ENCODE measurements at places on chromosomes 7 and 10.
A peak's percentile ranks its signal among the peaks of the same experiment; 100 is the strongest.

DNA sequence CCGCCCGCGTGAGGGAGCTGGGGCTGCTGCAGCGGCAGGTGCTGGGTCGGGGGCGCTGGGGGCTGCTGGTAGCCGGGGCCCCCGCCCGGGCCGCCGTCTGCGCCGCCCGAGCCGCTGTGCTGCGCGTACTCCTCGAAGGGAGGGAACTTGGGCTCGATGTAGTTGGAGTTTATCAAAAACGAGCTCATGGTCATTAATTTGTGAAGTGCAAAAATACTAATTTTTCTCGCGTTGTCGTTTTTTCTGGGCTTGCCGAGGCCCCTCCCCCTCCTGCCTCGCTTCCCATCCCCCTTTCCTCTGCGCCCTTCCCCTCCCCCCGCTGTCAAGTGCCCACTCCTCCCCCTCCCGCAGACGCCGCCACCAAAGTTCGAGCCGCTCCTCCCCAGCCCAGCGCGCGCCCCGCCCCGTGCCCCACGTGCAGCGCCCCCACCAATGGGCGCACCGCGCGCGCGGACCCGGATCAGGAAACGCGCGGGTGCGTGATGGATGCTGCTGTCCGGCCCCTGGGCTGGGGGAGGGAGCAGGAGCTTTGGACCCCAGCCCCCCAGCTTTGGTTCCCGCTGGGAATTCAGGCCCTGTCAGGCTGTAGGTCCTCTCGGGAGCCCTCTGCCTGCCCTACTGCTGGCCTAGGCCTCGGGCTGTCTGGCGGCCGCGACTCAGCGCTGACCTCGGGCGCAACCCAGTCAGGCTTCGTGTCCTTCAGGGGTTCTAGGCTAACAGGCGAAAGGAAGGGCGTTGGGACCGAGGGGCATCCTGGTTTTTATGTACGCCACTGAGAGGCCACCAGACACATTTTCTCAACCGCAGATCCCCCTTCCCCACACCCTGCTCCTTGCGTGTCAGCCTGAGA lies at the start of gene HOXA4:
TSS of gene HOXA4 (minus strand) at position 218 of the 850 bp plus-strand sequence. CDS start at position 194, 24 bp downstream.
- DNase-seq: peak; percentile 92

DNA sequence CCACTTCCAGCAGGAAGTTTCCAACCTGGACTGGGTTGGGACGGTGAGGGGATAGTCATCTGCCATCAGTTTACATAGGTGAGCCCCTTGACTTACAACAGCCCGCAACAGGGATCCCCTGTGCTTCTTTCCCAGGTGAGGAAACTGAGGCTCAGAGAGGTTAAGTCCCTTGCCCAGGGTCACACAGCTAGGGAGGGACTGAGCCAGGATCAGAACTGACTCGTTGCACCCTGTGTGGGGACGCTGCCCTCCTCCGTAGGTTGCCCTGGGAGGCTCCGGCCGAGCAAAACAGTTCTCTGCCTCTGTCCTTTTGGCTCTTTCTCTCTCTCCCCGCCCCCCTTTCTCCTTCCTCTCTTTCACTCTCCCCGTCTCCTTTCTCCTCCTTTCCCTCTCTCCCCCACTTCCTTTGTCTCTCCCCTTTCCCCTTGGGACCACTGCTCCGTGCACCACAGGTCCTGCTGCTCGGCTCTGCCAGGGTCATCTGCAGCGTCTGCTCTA lies 117.4 kb upstream of the PPIF start:
- no peak for DNase-seq

GRCh38 chr10:77420947-77421523 lies 216.6 kb downstream of the KCNMA1 start:
- no peak for DNase-seq

- no peak for DNase-seq
These were observed 97.7 kb upstream of the FAM204A start for GRCh38 chr10:118439824-118440223.

GRCh38 chr10:42951486-42952251 lies 125.2 kb upstream of the RET start:
- DNase-seq: peak; percentile 30

GRCh38 chr10:84537447-84537931 lies 209.1 kb downstream of the CCSER2 start:
- DNase-seq: peak; percentile 68

- no peak for DNase-seq
These were observed 227.2 kb downstream of the NSUN6 start for GRCh38 chr10:18424200-18424599.

DNA sequence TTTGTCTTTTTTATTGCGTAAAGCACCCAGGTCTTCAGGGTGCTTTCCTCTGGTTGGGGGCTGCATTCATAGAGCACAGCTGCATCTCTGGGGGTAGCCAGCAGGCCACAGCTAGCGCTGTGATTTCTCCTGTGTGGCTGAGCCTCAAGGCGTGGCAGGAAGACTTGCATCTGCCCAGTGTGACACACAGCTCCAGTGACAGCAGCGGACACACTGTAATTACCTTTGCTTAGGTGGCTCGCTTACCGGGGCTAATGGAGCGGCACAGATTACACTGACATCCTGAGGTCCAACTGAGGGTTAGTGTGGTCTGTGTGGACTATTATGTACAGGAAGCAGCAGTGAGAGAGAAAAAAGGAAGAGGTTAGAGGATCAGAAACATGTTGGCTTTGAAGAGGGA lies 27.1 kb downstream of the ABCB4 start:
- peak; percentile 26 for DNase-seq

- DNase-seq: no peak
These were observed 139.8 kb upstream of the LYZL2 start for GRCh38 chr10:30769361-30769760.

GRCh38 chr10:24360282-24361127 lies 151.6 kb downstream of the KIAA1217 start:
- DNase-seq: peak; percentile 72

DNA sequence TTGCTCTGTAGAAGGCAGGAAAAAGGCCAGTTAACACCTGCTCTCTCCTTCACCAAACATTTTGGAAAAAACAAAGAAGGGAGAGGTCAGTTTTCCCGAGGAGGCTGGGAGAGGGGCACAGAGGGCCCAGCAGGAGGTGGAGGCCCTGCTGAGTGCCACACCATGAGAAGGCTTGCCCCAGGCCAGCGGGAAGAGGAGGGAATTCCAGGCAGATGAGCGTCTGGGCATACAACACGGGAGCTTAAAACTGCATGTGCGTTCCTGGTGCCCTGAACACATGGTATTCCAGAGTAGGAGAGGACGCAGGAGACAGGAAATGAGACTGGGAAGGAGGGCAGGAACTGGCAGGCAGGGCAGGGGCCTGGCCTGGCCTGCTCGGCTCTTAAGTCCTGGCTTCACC lies 182.4 kb downstream of the CCDC3 start:
- DNase-seq: no peak

DNA sequence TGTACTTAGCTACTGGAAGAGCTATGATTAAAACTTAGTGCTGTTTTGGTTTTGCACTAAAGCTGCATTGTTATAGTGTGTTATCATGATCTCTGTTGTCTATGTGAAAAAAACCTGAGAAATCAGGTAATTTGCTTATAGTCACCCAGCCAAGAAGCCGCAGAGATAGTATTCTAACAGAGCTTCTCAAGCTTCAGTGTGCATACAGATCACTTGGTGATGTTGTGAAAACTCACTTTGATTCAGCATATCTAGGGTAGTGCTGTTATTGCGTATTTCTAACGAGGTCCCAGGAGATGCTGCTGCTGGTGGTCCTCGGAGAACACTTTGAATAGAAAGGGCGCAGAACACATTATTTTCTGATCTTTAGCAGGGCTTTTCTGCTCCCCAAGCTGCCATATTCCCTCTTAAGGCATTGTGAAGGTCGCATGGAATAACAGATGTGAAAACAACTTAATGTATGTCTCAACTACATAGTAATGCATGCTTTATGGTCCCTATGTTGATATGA lies 68.4 kb upstream of the PDCD4 start:
- DNase-seq: no peak

DNA sequence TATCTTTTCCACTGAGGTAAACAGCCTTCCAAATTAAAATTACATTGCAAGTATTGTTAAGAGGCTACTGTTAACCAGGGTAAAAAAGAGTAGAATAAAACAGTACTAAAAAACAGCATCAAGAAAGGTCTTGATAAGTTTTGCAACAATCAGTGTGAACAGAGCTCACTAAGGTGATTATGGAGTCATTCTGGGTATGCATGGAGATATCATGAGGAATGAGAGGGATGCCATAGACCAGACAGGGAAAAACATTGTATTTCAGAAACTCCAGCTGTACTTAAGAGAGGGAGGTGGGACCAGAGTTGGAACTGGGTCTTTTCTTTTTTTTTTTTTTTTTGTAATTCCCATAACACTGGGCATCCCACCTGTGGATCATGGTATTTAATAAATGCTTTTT lies 549.6 kb downstream of the INHBA start:
- no peak for DNase-seq

DNA sequence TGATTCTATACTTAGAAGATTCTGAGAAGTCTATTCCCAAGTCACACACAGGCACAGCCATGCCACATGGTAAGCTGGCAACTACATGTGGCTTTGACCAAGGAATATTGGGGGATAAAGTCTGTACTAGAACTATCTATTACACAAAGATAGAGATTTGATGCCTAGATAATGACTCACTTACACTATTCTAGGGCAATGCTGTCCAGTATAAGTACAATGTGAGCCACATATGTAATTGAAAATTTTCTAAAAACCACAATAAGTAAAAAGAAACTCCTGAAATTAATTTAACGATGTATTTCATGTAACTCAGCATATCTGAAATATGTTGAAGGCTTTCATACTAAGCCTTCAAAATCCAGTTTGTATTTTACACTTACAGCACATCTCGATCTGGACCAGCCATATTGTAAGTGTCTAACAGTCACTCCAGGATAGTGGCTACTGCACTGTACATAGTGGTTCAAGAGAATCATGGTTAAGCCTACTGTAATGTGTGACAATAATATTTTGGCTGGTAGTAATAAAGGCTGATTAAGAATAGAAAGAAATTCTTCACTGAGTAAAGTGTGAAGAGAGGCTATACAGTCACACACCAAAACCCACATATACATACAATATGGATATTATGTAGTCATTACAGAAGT lies 62.8 kb downstream of the RTKN2 start:
- DNase-seq: no peak

GRCh38 chr7:67724435-67724834 lies 727.8 kb downstream of the TYW1 start:
- no peak for DNase-seq

- no peak for DNase-seq
These were observed 44.4 kb downstream of the SPDYE5 start for GRCh38 chr7:75536491-75536890.

DNA sequence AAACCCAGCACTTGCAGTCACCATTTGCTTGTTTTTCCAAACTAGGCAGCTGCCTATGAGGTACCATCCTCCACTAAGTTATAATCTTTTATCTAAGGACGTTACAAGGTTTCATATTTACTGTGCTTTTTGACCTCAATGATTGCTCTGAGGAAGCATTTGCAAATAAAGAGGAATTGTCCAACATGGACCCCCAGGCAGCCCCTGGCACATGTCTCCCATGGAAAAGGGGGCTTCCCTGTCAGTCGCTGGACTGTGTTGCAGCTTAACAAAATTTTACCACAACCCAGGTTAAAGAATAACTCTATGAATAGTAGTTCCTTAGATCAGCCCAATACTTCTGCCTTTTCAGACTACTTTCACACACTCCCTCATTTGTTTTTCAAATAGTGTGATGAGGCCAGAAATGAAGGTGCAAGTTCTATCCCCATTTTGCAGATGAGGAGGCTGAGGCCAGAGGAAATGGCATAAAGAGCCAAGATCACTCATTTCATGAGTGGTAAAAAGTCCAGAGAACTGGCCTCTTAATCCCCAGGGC lies 52.8 kb upstream of the ZPBP start:
- no peak for DNase-seq

All from renal pelvis (tissue), 12 donors.